ENCODE measurements at places on chromosomes 1 and 21.

DNA sequence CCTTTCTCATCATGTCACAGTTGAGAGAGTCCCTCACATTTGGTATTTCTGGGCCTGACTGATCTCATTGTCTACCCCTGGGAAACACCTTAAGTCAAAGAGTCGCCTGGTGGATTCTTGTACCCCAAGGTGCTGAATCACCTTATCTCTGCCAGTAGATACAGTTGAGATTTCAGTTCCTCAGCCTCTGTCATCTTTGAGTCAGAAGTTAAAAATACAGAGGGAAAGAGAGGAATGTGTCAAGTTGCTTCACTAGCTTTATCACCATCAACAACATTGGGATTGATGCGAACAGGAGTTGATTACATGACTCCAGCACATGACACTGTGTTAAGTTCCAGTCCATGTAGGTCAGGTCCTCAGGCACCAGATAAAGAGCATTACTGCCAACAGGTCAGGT is 513.0 kb downstream of the NUF2 start:
- no peak for DNase-seq

- DNase-seq, result no peak
These were observed 186.6 kb downstream of the ZNF281 start for GRCh38 chr1:200223207-200223606.

DNA sequence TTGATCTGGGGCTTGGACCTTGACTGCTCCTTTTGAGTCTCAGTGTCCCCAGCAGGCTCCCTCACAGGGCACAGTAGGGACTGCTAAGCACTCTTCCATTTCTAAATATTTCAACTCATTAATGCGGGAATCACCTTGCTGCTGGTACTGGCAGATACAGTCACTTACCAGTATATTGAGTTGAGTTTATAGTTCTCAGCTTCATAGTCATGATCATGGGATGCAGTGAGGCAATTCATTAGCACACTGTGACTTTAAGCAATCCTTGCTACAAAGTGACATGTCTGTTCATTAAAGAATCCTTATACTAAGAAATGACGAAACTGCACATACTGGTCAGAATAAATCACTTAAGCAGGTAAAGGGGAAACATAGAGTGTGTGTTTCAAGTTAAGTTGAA is 240.8 kb downstream of the SPATA17 start:
- no peak for DNase-seq

- no peak for DNase-seq
These were observed 2.2 kb downstream of the PALMD start for GRCh38 chr1:99648107-99648506.

GRCh38 chr1:113353580-113353979 is 36.7 kb upstream of the MAGI3 start:
- no peak for DNase-seq

DNA sequence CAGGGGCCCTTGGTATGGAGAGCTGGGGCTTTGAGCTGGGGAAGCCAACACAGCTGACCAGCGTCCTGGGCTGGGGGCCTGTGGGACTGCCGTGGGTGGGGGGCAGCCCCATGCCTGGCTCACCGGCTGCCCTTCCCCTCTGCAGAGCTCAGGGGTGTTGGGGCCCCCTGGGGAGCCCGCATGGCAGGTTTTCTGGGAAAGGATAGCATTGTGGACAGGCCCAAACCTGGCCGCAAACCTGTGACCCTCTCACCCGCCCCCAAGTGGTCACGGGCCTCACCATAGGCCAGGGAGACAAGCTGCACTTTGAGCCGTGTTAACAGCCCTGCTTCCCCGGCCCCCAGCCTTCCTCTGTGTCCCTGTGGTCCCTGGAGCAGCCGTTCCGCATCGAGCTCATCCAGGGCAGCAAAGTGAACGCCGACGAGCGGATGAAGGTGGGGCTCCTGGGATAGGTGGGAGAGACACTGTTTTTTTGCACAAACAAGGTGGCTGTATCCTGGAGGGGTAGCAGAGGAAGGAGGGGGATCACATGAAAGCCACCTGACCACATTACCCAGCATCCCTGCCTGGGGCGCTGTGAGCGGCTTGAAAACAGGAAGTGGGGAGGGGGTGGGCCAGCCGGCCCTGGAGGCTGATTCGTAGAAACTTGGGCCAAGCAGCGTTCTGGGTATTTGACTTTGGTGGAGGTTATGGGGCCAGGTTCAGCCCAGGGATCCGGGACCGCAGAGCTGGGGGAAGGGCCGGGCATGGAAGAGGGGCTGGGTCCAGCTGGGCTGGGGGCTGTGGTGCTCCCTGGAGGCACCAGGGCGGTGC is 65.9 kb downstream of the PIK3CD start:
- DNase-seq, result peak; percentile 73

DNA sequence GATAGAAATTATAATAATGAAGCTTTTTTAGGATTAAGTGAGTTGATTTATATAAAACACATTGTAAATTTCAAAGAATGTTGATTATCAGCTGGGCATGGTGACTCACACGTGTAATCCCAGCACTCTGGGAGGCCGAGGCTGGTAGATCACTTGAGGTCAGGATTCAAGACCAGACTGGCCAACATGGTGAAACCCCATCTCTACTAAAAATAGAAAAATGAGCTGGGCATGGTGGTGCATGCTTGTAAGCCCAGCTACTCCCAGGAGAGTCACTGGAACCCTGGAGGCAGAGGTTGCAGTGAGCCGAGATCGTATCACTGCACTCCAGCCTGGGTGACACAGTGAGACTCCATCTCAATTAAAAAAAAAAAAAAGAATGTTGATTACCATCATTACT is 18.4 kb downstream of the ADAMTS1 start:
- DNase-seq, result no peak

- DNase-seq, result no peak
These were observed 134.2 kb downstream of the NEK7 start for GRCh38 chr1:198291036-198291435.

GRCh38 chr1:27099135-27099586 is 55.8 kb downstream of the SLC9A1 start:
- DNase-seq, result peak; percentile 78

- DNase-seq, result no peak
These were observed 29.2 kb downstream of the EPHB2 start for GRCh38 chr1:22739648-22740385.

DNA sequence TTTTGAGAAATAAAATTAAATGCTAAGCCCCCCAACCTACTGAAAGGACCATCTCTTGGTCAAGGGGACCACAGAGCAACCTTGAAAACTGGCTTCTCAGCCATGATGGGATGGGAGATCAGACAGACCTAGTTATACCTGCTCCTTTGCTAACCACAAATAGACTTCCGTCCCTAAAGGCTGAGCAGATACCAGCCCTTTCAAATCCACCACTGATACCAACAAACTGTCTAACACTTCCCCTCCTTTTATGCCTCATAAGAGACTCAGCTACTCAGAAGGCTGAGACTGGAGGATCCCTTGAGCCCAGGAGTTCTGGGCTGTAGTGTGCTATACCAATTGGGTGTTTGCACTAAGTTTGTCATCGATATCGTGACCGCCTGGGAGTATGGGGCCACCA is 407.3 kb downstream of the SIPA1L2 start:
- DNase-seq, result no peak

- DNase-seq, result no peak
These were observed 16.8 kb downstream of the PHTF1 start for GRCh38 chr1:113742515-113742914.

- peak; percentile 76 for DNase-seq
These were observed 2.8 kb downstream of the KCNJ9 start for GRCh38 chr1:160083968-160084770.

DNA sequence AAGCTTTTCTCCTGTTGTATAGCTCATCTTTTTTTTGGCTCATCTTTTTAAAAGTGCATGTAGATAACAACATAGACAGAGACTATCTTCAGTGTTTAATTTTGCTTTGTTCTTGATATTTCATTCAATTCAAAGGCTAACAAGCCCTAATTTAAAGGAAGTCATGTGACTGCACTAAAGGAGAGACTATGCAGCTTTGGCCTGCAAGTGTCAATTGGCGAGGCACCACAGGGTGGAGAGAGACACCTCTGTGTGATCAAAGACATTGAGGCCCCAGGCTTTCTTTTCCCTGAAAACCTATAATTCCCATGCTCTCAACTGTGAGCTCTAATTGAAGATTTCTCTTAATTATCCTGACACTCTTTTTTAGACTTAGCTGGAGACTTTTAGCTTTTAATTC is 53.6 kb downstream of the CHODL start:
- DNase-seq, result no peak

DNA sequence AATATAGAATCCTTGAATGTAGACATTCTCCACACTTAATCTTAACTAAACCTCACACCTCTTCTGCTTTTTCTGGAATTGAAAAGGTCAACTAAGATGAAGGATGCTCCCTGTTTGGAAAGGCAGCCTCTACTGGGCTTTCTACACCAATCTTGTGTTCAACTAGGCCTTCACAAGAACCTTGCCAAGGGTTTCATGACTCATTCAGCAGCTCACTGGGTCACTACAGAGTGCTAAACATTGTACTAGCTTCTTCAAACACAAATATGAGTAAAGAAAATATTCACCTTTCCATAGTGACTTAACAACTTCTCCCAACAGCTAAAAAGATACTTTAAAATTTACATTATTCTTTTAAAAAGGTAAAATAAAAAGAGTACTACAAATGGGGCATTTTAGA is 135.3 kb upstream of the PRMT6 start:
- no peak for DNase-seq

DNA sequence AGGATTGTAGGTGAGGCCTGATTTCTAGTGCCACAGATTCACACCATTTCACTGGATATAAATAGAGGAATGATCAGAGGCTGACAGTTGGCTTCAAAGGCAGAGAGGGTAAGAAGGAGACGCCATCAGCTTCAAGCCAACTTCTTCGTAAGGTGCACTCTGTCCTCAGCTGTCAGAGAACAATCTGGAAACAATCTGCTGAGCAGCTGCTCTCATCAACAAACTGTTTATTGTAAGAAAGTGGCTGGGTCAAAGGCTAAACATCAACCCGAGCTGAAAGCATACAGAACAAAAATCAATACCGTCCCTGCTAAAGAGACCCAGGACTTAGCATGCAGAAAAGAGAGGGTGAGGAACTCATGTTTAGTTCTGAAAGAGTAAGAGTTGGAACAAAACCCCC is 48.2 kb downstream of the HLCS start:
- DNase-seq, result no peak

DNA sequence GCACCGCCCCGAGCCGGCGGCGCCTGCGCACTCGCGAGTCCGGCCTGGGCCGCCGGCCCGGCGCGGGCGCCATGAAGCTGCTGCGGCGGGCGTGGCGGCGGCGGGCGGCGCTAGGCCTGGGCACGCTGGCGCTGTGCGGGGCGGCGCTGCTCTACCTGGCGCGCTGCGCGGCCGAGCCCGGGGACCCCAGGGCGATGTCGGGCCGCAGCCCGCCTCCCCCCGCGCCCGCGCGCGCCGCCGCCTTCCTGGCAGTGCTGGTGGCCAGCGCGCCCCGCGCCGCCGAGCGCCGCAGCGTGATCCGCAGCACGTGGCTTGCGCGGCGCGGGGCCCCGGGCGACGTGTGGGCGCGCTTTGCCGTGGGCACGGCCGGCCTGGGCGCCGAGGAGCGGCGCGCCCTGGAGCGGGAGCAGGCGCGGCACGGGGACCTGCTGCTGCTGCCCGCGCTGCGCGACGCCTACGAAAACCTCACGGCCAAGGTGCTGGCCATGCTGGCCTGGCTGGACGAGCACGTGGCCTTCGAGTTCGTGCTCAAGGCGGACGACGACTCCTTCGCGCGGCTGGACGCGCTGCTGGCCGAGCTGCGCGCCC is at the start of gene B3GALT6:
B3GALT6 (plus strand) TSS at position 30 of the 588 bp plus-strand sequence; CDS start at position 72, 42 bp downstream.
- DNase-seq, result no peak

DNA sequence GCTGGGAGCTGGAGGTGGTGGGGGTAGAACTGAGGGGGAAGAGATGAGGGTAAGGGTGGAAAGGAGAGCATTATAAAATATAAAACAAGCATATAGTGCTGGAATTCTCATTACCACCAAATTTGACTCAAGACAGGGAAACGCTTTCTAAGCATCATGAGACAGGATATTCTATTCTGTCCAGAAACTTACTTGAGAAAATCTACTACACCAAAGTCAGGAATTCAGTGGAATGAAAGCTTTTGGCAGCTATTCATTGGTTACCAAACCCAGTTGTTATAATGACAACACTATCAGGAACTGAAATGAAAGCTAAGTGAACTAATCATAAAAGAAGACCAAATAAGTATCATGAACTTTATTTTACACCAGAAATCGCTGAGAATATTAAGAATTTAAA is 14.5 kb downstream of the AIDA start:
- no peak for DNase-seq

DNA sequence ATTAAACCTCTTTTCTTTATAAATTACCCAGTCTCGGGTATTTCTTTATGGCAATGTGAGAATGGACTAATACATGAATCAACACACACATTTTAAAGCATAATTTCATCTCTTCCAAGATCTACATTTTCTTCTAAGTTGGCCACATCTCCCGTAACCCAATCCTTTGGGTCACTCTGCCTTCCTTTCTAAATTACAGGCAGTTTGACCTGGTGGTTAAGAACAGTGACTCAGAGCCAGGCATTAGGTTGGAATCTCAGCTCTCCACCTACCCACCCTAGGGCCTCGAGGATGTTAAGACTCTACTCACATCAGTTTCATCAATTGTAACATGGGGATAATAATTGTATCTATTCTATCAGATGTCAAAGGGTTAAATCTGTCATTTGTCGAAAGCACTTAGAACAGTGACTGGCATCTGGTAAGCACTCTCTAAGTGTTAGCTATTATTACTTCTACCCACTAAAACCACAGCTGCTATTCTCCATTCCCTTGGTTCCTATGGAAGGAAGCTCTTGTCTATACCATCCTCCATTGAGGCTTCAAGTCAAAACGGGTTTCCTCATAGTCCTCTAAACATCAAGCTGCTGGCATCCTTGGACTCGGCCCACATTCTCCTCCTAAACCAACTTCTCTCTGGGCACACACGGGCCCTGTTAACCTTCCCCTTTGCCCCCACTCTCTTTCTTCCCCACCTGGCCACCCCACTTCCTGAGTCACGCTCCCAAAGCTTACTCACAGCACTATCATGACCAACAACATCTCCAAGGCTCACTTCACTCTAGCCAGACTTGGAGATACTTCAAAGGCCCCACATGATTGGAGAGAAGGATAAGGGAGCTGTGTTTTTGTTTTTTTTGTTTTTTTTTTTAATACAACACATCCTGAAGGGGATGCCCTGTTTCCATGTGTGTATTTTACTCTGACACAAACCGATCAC is 116.9 kb downstream of the TGFBR3 start:
- DNase-seq, result no peak

DNA sequence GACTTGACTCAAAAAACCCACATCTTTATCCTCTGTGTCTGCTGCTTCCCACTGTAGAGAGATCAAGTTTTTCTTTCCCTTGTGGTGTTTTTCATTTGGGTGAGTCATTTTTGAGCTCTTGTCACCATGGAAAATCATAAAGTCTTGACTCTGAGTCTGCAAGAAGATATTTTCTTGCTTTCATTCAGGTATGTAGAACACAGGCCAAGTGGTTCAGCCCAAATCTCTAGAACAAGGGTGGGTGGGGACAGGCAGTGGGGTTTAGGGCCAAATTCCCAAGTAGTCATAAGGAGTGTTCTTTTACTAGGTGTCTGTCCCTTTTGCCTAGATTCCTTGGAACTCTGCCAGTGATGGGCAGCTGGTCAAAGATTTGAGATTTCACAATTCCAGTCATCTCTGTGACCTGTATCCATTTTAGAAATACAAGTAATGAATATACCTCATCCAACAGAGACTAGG is 21.5 kb upstream of the ARHGAP29 start:
- no peak for DNase-seq

- no peak for DNase-seq
These were observed 225.0 kb downstream of the PBX1 start for GRCh38 chr1:164783778-164784555.

GRCh38 chr1:201773764-201774163 is 55.2 kb upstream of the IPO9 start:
- no peak for DNase-seq

All from DMS153 (cell line).